Activated B cell treated with CpG ODN at 0.5 μM for 24 hours (primary cell): ENCODE measurements at places on chromosomes 13 and 19.

DNA sequence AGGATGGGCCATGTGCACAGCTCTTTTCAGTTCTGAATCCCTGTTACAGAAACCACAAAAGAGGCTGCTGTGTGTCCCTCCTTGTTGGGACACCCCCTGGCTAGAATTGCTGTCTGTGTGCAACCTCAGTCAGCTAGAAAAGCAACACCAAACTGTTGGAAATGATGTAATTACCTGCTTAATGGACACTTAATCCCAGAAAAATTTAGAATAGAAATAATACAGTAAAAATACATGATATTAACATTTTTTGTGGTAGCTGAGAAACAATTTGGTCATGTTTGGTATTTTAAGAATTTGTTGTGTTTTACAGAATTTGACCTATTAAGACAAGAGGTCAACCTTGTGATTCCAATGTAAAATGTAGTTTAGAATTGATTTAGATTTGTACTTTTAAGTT is 46.8 kb downstream of the FAM124A start:
- no peaks in the 10 kb centered on the region for H3K36me3 ChIP-seq
- no peak overlapping the region for H3K4me3 ChIP-seq
- no peak overlapping the region for H3K27ac ChIP-seq
- no peaks in the 10 kb centered on the region for H3K4me1 ChIP-seq
- no peaks in the 10 kb centered on the region for H3K27me3 ChIP-seq

- no peak overlapping the region for H3K4me3 ChIP-seq
- H3K36me3 ChIP-seq = no peaks in the 10 kb centered on the region
- peaks cover 33% of the 10 kb centered on the region for H3K27me3 ChIP-seq
These were observed 18.2 kb upstream of the IGFL1 start for GRCh38 chr19:46211201-46211881.

GRCh38 chr13:27041341-27041740 is 130.3 kb downstream of the USP12 start:
- DNase-seq = no peak
- peaks cover 25% of the 10 kb centered on the region for H3K4me1 ChIP-seq
- H3K27me3 ChIP-seq = peaks cover 9% of the 10 kb centered on the region
- H3K27ac ChIP-seq = no peak overlapping the region
- H3K36me3 ChIP-seq = no peaks in the 10 kb centered on the region

DNA sequence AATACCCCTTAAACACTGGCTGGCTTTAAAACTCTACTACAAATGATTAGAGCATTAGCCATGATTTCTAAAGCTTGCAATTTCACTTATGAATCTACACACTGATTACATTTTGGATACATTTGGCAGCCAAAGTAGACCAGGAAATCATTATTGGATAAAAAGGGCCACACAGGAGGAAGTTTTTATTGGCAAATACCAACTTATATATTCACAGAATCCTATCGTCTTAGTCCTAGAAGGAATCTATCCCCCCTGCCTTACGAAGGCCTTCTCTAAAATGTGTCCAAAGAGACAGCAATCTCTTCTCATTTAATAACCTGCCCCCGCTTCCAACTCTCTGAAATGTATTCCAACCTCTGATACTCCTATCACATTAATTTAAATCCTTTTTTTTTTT is 52.5 kb downstream of the KLF5 start:
- no peak overlapping the region for H3K27ac ChIP-seq
- no peak for DNase-seq
- H3K4me1 ChIP-seq = no peaks in the 10 kb centered on the region
- H3K36me3 ChIP-seq = no peaks in the 10 kb centered on the region
- H3K4me3 ChIP-seq = no peak overlapping the region

GRCh38 chr19:5340637-5341447 is at the start of gene PTPRS:
PTPRS (minus strand) TSS chr19:5340812; CDS start chr19:5286140, 54,672 bp downstream.
- peak; percentile 65 for DNase-seq
- H3K4me3 ChIP-seq = peak within 1 kb of the TSS; percentile 76
- peaks cover 39% of the 10 kb centered on the region for H3K27me3 ChIP-seq

- DNase-seq = no peak
- no peaks in the 10 kb centered on the region for H3K27me3 ChIP-seq
- no peaks in the 10 kb centered on the region for H3K4me1 ChIP-seq
- no peak overlapping the region for H3K27ac ChIP-seq
- no peak overlapping the region for H3K4me3 ChIP-seq
These were observed 323.8 kb downstream of the LMO7 start for GRCh38 chr13:75959861-75960481.

- H3K4me3 ChIP-seq = no peak overlapping the region
- H3K4me1 ChIP-seq = peaks cover 8% of the 10 kb centered on the region
- peaks cover 28% of the 10 kb centered on the region for H3K36me3 ChIP-seq
- no peak for DNase-seq
- H3K27me3 ChIP-seq = peaks cover 18% of the 10 kb centered on the region
These were observed 26.0 kb downstream of the CERS1 start for GRCh38 chr19:18869781-18870530.

GRCh38 chr19:294341-294945 is 3.2 kb upstream of the PLPP2 start:
- no peak for DNase-seq
- no peak overlapping the region for H3K27ac ChIP-seq
- peaks cover 13% of the 10 kb centered on the region for H3K4me1 ChIP-seq
- H3K4me3 ChIP-seq = no peak overlapping the region
